ENCODE measurements at places on chromosomes 1 and 21. TPM values are rescaled to one million over a fixed set of nuclear protein-coding genes. Genes with fewer than 3 reads are reported as not detected.

Gene ENAH
- 285 TPM for total RNA-seq

Gene RGS1
- not detected for total RNA-seq

Gene MFN2
- total RNA-seq, result 63.3 TPM

Gene NBPF4
- not detected for total RNA-seq

Gene IVL
- total RNA-seq, result not detected

Gene S100A7
- total RNA-seq, result not detected

Gene LCE3A
- not detected for total RNA-seq

Measured in H9 (cell line).